ENCODE measurements at places on chromosomes 13 and 19.

GRCh38 chr13:35475212-35475959 is 1.1 kb downstream of the MAB21L1 start:
- no peak for DNase-seq

- DNase-seq = no peak
Measured at GRCh38 chr13:30023196-30023895, 172.9 kb upstream of the UBL3 start.

- DNase-seq = no peak
Measured at GRCh38 chr13:96193728-96194310, 103.9 kb downstream of the HS6ST3 start.

- no peak for DNase-seq
Measured at GRCh38 chr19:1841209-1841924, 6.9 kb downstream of the REXO1 start.

GRCh38 chr13:102593466-102593865 is 3.3 kb upstream of the TPP2 start:
- no peak for DNase-seq

GRCh38 chr19:6480848-6481415 is 655 bp downstream of the DENND1C start:
- no peak for DNase-seq

DNA sequence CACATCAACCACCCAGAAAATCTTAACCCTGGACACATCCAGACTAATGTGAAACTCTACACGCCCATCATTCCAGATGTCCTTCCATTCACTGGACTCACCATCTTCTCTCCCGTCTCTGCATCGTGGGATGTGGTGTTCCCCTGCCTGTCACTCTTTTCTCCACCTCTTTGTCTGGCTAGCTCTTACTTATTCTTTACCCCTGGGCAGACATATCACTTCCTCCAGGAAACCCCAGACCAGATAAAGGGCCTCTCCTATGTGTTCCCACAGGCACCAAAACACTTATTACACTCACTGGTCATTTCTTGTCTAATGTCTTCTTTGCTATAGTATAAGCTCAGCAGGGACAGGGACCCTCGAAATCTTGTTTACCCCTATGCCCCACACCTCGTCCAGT is 109.3 kb upstream of the IPO5 start:
- DNase-seq = no peak

DNA sequence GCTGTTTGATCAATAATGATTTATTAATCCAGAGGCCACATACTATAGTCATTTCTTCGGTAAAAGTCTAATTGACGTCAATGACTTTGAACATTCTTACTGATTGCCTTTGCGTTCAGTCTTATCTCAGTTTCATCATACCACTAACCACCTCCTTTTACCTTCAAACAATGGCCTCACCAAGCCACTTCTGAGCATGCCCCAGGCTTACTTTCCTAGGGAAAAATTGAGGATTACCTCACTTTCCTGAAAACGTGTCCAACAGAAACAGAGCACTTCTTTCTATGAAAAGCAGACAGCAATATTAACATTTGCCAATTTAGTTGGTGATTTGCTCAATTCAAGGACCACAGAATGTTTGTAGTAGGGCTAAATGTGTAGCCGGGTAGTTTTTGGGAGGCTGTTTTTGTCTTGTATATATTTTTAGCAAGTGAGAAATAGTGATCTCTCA is 157.6 kb downstream of the KLF5 start:
- DNase-seq = no peak

GRCh38 chr13:33994826-33995502 is 177.0 kb downstream of the RFC3 start:
- no peak for DNase-seq

- no peak for DNase-seq
Measured at GRCh38 chr19:19122902-19123301, 15.4 kb downstream of the TMEM161A start.

GRCh38 chr13:44407379-44407778 is 33.8 kb downstream of the SERP2 start:
- no peak for DNase-seq

- no peak for DNase-seq
Measured at GRCh38 chr13:74871369-74872070, 610.4 kb downstream of the TBC1D4 start.

DNA sequence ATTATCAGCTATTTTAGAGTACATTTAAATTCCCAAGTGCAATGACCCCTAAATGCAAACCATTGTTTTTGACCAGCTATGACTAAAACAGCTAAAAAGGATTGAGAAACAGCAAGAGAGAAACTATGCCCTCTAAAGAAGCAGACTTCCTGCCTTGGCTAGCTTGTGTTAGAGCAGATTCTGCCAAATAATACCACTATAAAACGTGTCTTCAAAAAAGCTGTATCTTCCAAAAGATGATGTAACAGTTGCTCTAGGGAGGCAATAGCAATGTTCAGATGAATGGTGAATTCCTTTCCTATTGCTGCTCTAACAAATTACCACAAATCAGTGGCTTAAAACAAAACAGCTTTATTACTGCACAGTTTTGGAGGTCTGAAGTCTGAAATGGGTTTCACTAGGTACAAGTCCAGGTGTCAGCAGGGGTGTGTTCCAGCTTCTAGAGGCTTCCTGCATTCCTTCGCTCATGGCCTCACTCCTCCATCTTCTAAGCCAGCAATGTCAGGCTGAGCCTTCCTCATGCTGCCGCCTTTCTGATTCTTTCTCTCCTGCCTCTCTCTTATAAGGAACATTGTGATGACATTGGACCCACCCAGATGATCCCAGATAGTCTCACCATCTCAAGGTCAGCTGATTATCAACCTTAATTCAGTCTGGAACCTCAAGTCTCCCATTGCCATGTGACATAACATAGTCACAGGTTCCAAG is 84.5 kb downstream of the LRRC63 start:
- no peak for DNase-seq

DNA sequence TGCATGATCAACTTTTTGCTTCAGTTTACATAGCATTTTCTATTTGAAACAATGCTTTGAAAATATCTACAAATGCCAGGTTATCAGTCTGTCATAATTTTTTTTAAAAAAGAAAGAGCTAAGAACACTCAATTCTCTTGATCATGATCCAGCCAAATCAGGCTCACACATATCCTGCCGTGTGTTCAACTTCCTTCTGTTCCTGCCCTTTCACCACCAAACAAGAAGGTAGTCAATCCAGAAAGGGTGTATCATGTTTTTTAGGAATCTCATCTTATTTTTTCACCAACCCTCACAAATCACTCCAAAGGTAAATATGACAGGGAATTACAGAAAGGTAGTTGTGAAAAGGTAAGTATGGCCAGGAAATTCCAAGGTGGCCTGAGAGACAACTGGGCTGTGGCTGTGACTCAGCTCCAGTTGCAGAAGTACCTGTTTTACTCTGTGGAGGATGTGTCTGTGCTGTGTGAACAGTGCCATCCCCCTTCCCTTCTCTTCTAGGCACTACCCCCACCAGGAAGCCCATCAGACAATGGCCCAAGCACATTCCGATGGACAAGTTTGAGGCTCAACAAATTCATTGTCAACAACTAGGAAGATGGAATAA is 138.8 kb upstream of the GJB6 start:
- DNase-seq = no peak

- DNase-seq = peak; percentile 41
Measured at GRCh38 chr19:40284501-40285352, at the start of gene AKT2. AKT2 (minus strand) TSS chr19:40285345; CDS start chr19:40265267, 20,078 bp downstream.

DNA sequence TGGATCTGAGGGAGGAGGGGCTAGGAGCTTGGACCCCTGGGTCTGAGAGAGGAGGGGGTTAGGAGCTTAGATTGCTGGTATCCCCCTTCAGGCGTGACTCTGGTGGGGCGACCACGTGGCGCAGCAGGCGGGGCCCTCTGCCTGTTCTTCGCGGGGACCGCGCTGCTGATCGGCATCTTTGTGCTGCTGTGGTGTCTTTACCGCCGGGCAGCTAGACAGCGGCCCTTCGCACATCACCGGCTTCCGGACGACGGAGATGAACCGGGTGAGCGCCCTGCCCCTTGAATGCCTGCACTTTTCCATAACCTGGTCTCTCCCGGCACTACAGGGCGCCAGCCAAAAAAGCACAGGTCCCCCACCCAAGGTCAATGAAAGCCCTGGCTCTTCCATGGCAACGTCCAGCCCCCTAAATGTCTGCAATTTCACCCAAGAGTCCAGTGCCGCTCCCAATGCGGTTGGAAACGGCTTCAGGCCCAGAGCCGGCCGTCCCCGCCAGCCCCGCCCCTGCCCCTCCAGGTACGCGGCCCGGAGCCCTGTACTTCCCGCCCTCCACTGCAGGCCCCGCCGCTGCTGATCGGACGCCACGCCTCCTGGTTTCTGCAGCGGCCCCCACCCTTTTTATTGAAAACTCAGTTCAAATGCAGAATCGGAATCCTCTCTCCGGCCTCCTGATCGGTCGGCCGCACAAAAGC is 2.8 kb downstream of the GFY start:
- DNase-seq = no peak

- DNase-seq = no peak
Measured at GRCh38 chr13:27988520-27988919, at the start of gene URAD. URAD (minus strand) TSS chr13:27988693; CDS start chr13:27988637, 56 bp downstream.

DNA sequence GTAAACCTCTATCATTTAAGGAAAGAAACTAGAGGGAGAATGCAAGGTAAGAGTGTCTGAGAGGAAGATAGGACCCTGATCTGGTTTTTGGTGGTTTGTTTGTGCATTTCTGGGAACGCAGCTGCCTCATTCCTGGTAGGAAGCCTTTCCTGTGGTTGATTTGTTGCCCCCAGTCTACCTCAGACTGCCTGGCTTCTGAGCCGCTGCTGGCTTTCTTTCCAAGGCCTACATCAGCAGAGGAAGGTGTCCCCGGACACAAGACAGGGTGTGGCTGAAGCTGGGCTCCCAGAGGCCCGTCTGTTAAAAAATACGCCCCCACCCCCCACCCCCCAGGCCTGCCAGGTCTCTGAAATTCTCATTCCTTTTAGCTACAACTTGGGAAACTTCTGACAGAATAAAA is 42.6 kb downstream of the C13orf42 start:
- DNase-seq = no peak

GRCh38 chr19:22619371-22619770 is 14.8 kb upstream of the ZNF492 start:
- no peak for DNase-seq

- DNase-seq = no peak
Measured at GRCh38 chr13:38577048-38577447, 109.8 kb upstream of the FREM2 start.

- no peak for DNase-seq
Measured at GRCh38 chr19:31890230-31890629, 455.2 kb upstream of the ZNF507 start.

GRCh38 chr13:30156270-30156669 is 151.1 kb downstream of the KATNAL1 start:
- DNase-seq = no peak

- DNase-seq = no peak
Measured at GRCh38 chr19:20482721-20483120, 82.9 kb downstream of the ZNF737 start.

GRCh38 chr13:82467626-82468025 is 1414.6 kb downstream of the SLITRK1 start:
- no peak for DNase-seq

DNA sequence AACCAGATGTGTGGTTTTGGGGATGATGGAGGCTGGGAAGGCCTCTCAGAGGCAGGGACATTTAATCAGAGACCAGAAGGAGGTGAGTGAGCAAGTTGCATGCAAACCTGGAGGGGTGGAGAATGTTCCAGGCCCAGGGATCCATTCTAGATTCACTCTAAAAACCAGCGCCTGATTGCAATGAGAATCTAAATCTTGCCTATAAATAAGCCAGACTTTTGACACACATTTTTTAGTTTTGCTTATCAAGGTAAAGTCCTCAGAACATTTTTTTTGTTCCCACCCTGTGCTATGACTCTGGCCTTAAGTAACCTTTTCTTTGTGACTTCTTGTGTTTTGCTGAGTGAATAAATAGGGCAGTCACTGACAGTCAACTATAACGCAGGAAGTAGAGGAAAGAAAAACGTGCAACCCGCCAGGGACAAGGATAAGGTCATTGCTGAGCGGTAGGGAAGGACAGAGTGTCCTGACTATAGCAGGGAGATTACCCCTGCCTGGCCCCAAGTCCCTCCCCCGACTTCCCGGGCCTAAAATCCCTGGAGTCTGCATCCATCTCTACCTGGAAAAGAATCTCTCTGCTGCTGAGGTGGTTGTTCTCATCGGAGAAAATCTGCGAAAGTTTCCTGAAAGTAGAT is 14.4 kb downstream of the RGL3 start:
- no peak for DNase-seq

DNA sequence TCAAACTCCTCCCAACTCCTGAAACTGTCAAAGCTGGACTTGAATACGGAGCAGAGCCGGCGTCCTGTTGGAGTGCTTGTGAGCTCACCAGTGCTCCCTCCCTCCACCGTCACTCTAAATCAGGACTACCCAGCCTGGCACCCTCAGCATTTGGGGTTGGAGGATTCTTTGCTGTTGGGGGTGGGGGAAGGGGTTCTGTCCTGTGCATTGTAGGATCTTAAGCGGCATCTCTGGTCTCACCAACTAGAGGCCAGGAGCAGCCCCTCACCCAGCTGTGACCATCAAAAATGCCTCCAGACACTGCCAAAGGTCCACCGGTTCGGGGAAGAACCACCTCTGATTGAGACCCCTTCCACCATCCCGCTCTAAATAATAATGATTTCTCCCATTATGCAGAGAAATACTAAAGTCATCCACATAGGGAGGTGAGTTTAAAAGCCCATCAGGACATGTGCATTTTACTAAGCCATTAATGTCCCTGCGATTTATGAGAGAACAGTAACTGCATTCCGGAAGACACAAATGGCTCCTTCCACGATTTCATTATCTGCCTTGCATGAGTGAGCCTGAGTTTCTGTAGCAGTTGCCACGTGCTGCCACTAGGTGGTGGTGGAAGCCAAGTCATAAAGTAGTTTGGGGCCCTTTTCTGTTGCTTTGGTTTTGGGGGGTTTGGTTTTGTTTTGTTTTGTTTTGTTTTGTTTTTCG is 16.1 kb upstream of the USP29 start:
- peak; percentile 18 for DNase-seq

DNA sequence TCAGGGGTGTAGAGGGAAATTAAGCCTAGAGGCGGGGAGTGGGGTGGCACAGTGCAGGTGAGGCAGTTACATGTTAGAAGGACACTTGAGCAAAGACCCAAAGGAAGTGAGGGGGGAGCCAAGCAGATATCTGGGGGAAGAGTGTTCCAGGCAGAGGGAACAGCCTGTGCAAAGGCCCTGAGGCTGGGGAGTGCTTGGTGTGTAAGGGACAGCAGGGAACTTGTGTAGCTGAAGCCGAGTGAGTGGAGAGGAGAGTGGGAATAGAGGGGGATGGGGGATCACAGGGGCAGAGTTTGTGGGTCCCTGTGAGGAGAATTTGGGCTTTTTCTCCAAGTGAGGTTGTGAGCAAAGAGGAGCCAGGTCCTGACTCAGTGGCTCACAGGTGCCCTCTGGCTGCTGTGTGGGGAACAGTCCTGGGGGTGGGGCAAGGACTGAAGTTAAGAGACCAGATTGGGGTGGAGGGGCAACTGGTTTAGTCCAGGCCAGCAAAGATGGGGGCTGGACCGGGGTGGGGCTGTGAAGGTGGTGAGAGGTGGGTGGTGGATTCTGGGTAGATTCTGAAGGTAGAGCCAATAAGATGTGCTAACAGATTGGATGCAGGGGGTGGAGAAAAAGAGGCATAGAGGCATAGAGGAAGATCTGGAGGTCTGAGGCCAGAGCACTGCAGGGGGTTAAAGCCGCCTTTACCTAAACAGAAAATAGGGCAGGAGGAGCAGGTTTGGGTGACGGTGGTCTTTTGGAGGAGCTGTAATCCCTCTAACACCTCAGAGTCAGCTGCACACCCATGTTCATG is 75.3 kb downstream of the CACNA1A start:
- peak; percentile 2 for DNase-seq
